MCF 10A (cell line): ENCODE measurements at places on chromosomes 2 and 18.

- no peak for DNase-seq
- H3K4me3 ChIP-seq, result no peak overlapping the region
- H3K27me3 ChIP-seq, result no peaks in the 10 kb centered on the region
- no peak overlapping the region for H3K27ac ChIP-seq
- H3K36me3 ChIP-seq, result peaks cover 42% of the 10 kb centered on the region
Observed at GRCh38 chr2:97808816-97809215, 95.4 kb downstream of the ZAP70 start.

GRCh38 chr2:102489646-102490045, 16.6 kb downstream of the SLC9A4 start:
- no peaks in the 10 kb centered on the region for H3K36me3 ChIP-seq
- DNase-seq, result no peak
- H3K27me3 ChIP-seq, result no peaks in the 10 kb centered on the region
- H3K4me3 ChIP-seq, result no peak overlapping the region
- H3K27ac ChIP-seq, result no peak overlapping the region
- peaks cover 6% of the 10 kb centered on the region for H3K4me1 ChIP-seq

DNA sequence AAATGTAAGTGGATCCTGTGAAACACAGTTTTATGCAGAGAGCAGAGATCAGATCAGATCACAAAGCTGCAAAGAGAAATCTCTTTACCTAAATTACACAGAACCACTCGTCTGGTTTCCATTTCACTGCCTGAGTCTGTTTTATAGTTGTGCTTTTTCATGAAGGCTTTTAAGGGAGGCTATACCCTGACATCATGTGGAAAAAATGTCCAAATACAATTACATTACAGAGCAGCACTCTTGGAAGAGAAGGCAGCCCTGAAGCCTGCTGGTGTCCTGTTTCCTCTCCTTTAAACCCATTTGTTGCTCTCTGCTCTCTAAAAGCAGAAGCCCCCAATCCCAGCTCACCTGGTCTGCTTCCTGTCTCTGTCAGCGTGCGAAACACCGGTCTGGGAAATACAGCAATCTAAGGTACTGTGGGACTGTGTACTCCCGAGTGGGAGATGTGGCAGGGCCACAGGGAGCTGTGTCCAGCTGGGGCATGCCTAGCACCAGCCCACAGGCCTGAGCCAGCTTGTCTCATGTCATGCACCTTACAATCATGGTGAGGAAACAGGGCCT, 24.8 kb upstream of the ZFP36L2 start:
- H3K36me3 ChIP-seq, result peaks cover 13% of the 10 kb centered on the region
- no peaks in the 10 kb centered on the region for H3K27me3 ChIP-seq
- no peaks in the 10 kb centered on the region for H3K4me1 ChIP-seq
- no peak for DNase-seq
- H3K27ac ChIP-seq, result no peak overlapping the region
- H3K4me3 ChIP-seq, result no peak overlapping the region

DNA sequence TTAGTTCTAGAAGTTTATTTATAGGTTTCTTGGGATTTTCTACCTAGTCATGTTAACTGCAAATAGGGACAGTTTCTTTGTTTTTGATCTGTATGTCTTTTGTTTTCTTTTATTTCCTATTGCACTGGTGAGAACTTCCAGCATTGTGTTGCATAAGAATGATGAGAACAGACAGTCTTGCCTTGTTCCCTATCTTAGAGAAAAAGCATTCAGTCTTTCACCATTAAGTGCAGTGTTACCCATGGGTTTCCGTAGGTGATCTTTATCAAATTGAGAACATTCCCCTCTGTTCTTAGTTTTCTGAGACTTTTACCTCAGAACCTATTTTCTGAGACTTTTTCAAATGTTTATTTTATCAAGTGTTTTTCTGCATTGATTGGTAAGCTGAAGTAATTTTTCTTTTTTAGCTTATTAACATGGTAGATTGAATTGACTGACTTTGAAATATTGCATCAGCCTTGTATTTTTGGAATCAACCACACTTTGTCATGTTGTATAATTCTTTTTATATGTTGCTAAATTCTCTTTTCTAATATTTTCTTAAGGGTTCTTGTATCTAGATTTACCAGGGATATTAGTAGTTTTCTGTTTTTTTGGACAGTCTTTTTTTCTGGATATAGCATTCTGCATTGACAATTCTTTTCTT, 17.2 kb downstream of the MFSD6 start:
- H3K4me1 ChIP-seq, result peaks cover 10% of the 10 kb centered on the region
- no peak overlapping the region for H3K4me3 ChIP-seq
- H3K36me3 ChIP-seq, result peaks cover 4% of the 10 kb centered on the region
- H3K27me3 ChIP-seq, result no peaks in the 10 kb centered on the region

DNA sequence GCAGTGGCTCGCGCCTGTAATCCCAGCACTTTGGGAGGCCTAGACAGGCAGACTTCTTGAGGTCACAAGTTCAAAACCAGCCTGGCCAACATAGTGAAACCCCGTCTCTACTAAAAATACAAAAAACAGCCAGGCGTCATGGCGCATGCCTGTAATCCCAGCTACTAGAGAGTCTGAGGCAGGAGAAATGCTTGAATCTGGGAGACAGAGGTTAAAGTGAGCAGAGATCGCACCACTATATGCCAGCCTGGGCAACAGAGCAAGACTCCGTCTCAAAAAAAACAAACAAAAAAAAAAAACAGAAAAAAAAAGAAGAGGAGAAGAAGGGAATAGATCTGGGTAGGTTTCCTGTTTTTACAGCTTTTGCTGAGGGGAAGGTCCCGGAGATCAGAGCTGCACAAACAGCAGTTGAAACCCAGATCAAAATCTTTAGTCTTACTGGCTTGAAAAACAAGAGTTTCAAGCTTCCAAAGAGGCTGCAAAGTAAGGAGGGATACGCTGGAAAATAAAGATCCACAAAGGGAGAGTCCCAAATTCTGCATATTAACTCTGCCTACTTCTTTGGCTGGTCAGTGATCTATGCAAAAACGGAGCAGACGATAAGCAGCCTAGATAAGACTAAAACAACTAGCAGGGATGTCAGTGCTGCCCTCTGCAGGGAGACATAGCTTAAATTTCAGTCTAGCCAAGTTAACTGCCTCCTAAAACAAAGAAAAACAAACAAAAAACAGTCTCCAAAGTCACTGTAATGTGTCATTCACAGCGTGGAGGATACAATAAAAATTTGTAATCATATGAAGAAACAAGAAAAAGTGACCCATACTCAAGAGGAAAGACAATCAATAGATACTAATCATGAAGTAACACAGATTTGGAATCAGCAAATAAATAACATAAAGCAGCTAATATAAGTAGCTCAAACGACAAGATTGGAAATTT, 74.1 kb downstream of the TLK1 start:
- no peak overlapping the region for H3K27ac ChIP-seq
- peak; percentile 58 for DNase-seq
- H3K4me3 ChIP-seq, result no peak overlapping the region
- H3K36me3 ChIP-seq, result peaks cover 9% of the 10 kb centered on the region

- H3K27ac ChIP-seq, result no peak overlapping the region
- peaks cover 32% of the 10 kb centered on the region for H3K27me3 ChIP-seq
- DNase-seq, result no peak
- no peak overlapping the region for H3K4me3 ChIP-seq
- no peaks in the 10 kb centered on the region for H3K4me1 ChIP-seq
- no peaks in the 10 kb centered on the region for H3K36me3 ChIP-seq
Observed at GRCh38 chr2:70714141-70714905, 53.7 kb downstream of the ADD2 start.

- no peak overlapping the region for H3K4me3 ChIP-seq
- DNase-seq, result no peak
- H3K27ac ChIP-seq, result no peak overlapping the region
- no peaks in the 10 kb centered on the region for H3K4me1 ChIP-seq
- no peaks in the 10 kb centered on the region for H3K36me3 ChIP-seq
- H3K27me3 ChIP-seq, result no peaks in the 10 kb centered on the region
Observed at GRCh38 chr2:68452158-68452900, 14.8 kb downstream of the FBXO48 start.

GRCh38 chr2:159139216-159139933, 147.1 kb downstream of the WDSUB1 start:
- H3K36me3 ChIP-seq, result peaks cover 15% of the 10 kb centered on the region
- DNase-seq, result peak; percentile 74
- peaks cover 54% of the 10 kb centered on the region for H3K4me1 ChIP-seq
- no peaks in the 10 kb centered on the region for H3K27me3 ChIP-seq
- peak overlapping the region; percentile 7 for H3K4me3 ChIP-seq

- H3K4me3 ChIP-seq, result no peak overlapping the region
- peaks cover 5% of the 10 kb centered on the region for H3K4me1 ChIP-seq
- H3K27ac ChIP-seq, result no peak overlapping the region
Observed at GRCh38 chr2:203591642-203592041, 56.5 kb upstream of the RAPH1 start.

- DNase-seq, result no peak
- no peak overlapping the region for H3K4me3 ChIP-seq
- H3K4me1 ChIP-seq, result no peaks in the 10 kb centered on the region
- no peaks in the 10 kb centered on the region for H3K27me3 ChIP-seq
- H3K27ac ChIP-seq, result no peak overlapping the region
- peaks cover 6% of the 10 kb centered on the region for H3K36me3 ChIP-seq
Observed at GRCh38 chr18:76246590-76246989, 248.5 kb downstream of the ZNF516 start.

DNA sequence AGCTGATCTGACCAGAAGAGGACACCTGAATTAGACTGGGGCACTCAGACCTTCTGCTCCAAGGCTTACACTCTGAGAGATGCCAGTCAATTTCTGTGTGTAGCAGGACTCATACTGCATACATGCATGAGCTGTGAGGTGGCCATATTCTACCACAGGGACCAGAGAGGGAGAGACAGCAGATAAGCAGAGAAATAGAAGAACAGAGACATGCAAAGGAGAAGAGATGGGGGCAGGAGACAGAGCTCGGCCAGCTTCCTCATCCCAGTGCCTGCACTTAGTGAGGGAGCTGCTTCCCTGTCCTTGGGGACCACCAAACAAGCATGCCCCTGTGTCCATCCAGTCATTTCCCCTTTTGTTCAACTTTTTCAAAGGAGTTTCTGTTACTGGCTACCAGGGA, 73.9 kb upstream of the ALK start:
- H3K27me3 ChIP-seq, result peaks cover 61% of the 10 kb centered on the region
- H3K4me1 ChIP-seq, result peaks cover 4% of the 10 kb centered on the region
- no peaks in the 10 kb centered on the region for H3K36me3 ChIP-seq
- H3K27ac ChIP-seq, result no peak overlapping the region
- H3K4me3 ChIP-seq, result no peak overlapping the region

GRCh38 chr2:103656558-103656957, 894.7 kb downstream of the TMEM182 start:
- peaks cover 4% of the 10 kb centered on the region for H3K27me3 ChIP-seq
- H3K4me1 ChIP-seq, result no peaks in the 10 kb centered on the region
- peak; percentile 18 for DNase-seq
- H3K4me3 ChIP-seq, result no peak overlapping the region
- no peak overlapping the region for H3K27ac ChIP-seq

DNA sequence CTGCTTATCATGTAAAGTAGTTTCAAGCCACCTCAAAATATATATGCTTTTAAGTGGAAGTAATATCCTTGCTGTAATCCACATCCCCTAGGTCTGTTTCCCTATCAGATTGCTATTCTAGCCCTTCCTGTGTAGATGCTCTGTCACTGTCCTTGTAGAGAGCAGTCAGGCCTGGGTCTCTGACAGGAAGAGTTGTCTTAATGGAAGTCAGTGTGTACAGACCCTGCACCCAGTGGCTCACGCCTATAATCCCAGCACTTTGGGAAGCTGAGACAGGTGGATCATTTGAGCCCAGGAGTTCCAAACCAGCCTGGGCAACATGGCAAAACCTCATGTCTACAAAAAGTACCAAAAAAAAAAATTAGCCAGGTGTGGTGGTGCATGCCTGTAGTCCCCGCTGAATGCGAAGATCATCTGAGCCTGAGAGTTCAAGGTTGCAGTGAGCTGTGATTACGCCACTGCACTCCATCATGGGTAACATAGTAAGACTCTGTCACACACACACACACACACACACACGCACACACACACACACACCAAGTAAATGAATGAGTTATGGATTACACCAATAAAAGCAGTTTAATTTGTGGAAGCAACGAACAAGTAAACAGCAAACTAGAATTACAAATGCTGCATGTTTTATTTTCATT, 70.2 kb upstream of the DSC1 start:
- no peaks in the 10 kb centered on the region for H3K36me3 ChIP-seq
- H3K27me3 ChIP-seq, result no peaks in the 10 kb centered on the region
- no peak overlapping the region for H3K27ac ChIP-seq
- DNase-seq, result no peak
- peaks cover 14% of the 10 kb centered on the region for H3K4me1 ChIP-seq

DNA sequence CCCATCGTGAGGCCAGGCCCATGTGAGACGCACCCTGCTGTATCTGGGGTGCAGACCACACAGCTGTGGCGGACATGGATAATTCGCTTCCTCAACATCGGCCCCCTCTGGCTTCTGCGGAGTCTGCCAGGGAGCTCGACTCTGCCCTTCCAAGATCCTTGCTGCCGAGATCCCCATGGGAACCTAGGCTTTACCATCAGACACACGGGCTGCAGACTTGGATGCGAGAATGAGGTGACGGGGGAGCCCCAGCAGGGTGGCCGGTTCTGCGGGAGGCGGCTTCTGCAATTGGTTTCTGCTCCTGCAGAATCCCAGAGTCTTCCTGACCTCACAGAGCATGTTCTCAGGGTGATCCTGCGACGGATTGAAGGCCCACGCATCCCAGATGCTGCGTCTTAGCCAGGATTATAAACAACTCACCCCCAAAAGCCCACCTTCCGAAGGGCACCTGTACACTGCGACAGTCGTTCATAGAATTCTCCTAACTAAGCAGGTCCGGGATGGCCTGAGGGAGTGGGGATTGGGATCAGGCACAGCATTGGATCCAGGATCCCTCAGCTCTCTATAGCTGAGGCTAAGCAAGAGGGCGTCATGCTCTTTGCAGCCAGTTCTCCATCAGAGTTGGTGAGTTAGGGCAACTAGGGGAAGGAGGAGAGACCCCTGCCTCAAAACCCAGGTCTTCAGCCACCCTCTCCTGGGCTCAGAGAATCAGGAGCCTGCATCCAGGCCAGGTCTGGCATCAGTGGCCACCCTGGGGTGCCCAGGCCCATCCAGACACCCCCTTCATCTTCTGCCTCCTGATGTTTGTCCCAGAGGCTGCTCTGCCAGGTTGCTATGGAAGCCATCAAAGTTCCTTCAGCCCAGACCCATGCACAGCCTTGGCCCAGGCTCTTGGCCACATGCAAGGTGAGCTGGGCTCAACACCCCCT, 74.7 kb upstream of the SNTG2 start:
- no peaks in the 10 kb centered on the region for H3K4me1 ChIP-seq
- no peak for DNase-seq
- H3K27me3 ChIP-seq, result peaks cover 18% of the 10 kb centered on the region
- H3K4me3 ChIP-seq, result no peak overlapping the region
- H3K27ac ChIP-seq, result no peak overlapping the region

GRCh38 chr2:138504546-138505235, 3.1 kb downstream of the SPOPL start:
- DNase-seq, result no peak
- peaks cover 26% of the 10 kb centered on the region for H3K4me1 ChIP-seq
- peak overlapping the region; percentile 94 for H3K4me3 ChIP-seq
- H3K36me3 ChIP-seq, result peaks cover 9% of the 10 kb centered on the region

- H3K4me1 ChIP-seq, result peaks cover 12% of the 10 kb centered on the region
- H3K36me3 ChIP-seq, result no peaks in the 10 kb centered on the region
- no peak overlapping the region for H3K4me3 ChIP-seq
Observed at GRCh38 chr2:7683708-7684107, 766.5 kb downstream of the RNF144A start.

DNA sequence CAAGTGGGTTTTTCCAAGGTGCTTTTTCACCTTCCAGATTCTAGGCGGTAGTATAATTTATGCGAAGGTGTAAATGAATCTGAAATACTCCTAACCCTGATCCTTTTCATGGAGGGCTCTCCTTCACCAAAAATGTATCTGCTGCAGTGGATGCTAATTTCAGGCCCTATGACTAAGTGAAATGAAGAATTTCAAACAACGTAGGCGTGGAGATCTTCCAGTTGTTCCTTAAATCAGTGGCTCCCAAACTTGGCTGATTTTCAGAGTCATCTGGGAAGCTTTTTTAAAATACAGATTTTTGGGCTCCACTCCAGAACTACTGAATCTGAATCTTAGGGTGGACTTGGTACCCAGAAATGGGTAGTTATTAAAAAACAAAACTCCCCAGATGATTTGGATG, 5.5 kb downstream of the GCKR start:
- H3K4me1 ChIP-seq, result peaks cover 13% of the 10 kb centered on the region
- H3K4me3 ChIP-seq, result no peak overlapping the region
- no peak overlapping the region for H3K27ac ChIP-seq
